Stimulated activated CD4-positive, alpha-beta T cell treated with anti-CD3 and anti-CD28 coated beads, TNF-alpha, amount 100 ng/mL, for 48 hours (primary cell): ENCODE measurements at places on chromosomes 2 and 18.
A peak's percentile ranks its signal among the peaks of the same experiment; 100 is the strongest.

DNA sequence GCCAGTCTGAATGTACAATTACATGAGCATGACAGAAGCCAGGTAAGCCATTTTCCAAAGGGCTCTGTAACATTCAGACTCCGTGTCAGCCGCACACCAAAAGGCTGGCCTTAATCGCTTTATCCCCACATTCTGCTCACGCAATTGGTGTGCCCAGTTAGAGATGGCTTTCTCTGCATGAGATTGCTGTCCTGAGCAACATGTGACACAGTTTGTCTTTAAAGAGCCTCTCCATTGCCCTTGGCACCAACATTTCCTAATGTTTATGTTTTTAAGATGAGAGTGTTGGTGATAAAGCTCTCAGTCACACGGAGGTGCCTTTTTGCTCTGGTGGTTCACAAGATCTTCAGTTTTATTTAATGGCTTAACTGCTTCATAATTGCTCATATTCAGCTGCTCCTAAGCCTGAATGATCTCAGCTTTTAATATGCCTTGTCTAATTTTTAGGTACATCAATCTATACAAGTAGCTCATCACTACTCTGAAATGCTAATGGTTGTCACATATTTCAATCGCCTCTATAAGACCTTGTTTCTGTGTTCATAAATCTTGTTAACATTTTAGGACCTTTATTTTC is 164.8 kb upstream of the ACVR2A start:
- no peak for DNase-seq

GRCh38 chr2:171404261-171404660 is 29.5 kb downstream of the METTL8 start:
- DNase-seq: no peak

DNA sequence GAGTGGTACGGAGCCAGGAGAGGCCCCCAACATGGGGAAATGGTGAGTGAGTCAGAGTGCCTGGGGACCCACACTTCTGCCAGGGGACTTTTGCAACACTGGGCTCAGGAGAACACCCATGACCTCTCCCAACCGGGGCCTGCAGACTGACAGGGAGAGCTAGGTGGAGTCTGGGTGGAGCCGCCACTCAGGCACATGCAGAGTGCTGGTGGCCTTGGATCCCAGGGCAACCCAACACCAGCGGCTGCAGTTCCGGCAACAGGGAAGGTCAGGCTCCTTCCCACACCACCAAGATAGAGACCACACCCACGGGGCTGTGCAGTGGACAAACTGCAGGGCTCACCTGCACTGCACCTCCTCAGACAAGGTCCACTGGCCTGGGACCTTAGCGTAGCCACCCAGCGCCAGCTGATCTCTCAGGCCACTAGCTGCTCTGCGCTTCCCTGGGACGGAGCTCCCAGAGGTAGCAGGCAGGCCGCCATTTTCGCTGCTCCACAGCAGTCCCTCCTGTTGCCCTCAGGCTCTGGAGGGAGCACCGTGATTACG is 99.0 kb downstream of the EFEMP1 start:
- no peak for DNase-seq

GRCh38 chr2:9179572-9180201 is 26.9 kb upstream of the ASAP2 start:
- DNase-seq: no peak

DNA sequence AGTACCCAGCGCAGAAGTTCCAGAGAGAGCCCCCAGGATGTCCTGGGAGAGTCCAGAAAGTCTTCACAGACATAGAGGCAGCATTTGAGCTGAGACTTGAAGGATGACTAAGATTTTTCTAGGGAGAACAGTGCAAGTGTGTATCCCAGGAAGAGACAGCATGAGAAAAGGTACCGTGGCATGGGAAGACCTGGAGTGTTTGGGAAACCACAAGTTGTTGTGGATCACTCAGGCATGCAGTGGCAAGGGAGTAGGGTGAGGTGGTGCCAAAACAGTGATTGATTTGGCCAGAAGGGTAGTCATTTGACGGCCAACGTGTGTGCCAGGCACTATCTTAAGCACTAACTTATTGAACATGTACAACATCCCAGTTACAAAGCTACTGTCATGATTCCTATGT is 24.5 kb upstream of the KCNK3 start:
- no peak for DNase-seq

DNA sequence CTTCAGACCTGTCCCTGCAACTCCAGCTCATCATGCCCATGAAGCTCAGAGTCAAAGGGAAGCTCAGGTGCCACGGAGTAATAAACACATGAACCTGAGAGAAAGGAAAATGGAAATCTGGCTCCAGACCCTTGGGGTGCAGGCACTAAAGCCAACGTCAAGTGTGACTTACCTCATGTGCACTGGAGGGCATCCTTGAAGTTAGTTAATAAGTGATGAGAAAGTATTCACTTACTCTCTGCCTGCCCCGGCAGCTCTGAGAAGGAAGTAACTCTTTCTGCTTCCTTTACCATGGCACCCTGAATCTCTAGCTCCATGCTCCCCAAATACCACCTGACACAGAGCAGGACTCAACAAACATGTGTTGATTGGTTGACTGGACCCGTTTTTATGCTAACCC is 21.4 kb upstream of the AGAP1 start:
- no peak for DNase-seq

DNA sequence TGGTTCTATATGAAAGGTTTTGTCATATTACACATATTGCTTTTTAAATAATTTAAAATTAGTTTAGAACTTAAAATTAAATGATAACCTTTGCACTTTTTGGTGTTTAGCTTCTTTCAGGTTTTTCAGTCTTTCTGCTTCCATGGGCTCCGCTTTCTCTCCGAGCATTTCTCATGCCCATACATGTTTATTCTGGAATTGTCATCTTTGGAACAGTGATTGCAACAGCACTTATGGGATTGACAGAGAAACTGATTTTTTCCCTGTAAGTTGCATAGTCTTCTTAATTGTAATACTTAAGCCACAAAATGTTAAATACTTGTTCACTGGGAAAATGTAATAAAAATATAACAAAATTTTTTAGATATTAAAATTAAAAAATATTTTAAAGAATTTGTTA is 31.0 kb downstream of the CYBRD1 start:
- DNase-seq: no peak

GRCh38 chr18:35646449-35646848 is 64.9 kb downstream of the GALNT1 start:
- DNase-seq: no peak

- no peak for DNase-seq
Observed at GRCh38 chr2:169485650-169486138, 6.4 kb downstream of the BBS5 start.

DNA sequence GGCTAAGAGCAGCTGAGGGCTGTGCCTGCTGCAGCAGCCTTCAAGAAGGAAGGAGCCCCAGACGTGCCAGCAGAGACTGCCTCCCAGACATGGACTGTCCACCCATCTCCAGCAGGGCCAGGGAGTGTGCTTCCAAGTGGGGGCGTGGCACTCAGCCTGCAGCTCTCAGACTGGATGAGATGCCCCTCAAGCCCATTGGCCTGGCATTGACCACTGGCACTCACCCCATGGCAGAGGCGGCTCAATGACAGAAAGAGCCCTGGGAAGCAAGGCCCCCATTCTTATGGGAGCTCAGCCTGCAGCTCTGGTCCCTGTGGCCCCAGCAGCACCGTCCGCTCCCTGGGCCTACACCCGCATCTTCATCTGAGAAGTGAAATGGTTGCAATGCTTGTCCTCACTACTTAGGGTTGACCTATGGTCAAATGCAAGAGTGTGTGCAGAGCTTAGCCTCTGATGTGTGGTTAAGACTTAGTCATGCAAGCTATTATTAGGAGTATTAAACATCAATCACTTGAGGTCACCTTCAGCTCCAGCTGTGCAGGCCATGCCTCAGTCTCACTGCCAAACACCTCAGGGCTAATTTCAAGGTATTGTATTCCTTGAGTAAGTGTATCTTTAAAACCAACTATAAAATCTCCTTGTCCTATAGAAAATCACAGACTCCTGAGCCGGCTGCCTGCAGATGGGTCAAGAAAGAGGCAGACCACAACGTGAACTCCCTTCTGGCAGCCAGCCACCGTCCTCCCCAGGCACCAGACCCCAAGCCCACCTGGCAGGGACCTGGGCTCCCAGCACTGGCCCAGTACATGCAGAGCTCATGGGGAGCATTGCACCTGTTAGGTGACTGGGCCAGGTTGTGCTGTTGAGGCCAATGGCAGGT is 194.8 kb downstream of the NDUFA10 start:
- no peak for DNase-seq

DNA sequence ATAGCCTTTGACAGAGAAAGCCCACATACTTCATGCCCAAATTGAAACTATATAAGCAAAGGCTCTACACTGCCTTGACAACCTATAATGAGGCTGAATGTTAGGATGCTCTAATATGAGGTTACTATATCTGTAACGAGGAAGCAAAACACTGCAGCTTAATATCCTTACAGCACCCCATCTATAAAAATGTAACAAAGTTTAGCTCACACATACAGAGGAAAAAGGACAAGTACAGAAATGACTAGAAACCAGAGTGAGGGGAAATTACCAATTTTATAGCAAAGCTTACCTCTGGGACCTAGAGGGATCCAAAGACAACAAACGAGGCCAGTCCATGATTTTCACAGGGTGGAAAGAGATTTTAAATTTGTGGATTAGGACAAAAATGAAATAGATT is 138.5 kb downstream of the COL4A4 start:
- no peak for DNase-seq

- DNase-seq: no peak
Observed at GRCh38 chr2:11674983-11675382, 5.0 kb upstream of the NTSR2 start.

GRCh38 chr18:24914171-24914525 is 437.8 kb downstream of the ZNF521 start:
- DNase-seq: no peak

- no peak for DNase-seq
Observed at GRCh38 chr18:59952283-59953007, 52.6 kb downstream of the PMAIP1 start.

GRCh38 chr2:197498937-197499593 is 575 bp downstream of the HSPD1 start:
- DNase-seq: peak; percentile 22

DNA sequence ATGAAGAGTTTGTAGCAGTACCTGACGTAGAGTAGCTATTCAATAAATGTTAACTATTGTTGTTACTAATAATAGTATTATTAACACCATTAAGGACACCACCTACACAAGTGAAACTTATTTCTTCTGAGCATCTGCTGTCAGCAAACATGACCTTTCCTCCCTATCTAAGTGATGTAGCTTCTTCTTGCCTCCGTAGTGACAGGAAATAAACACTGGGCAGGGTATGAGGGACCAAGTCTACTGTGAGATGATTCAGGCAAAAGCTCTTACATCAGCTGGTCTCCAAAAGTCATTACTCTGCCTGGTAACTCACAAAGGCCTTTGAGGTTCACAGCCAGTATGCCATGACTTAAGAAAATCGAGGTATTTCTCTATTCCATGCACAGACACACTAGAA is 750.5 kb downstream of the CPS1 start:
- no peak for DNase-seq

DNA sequence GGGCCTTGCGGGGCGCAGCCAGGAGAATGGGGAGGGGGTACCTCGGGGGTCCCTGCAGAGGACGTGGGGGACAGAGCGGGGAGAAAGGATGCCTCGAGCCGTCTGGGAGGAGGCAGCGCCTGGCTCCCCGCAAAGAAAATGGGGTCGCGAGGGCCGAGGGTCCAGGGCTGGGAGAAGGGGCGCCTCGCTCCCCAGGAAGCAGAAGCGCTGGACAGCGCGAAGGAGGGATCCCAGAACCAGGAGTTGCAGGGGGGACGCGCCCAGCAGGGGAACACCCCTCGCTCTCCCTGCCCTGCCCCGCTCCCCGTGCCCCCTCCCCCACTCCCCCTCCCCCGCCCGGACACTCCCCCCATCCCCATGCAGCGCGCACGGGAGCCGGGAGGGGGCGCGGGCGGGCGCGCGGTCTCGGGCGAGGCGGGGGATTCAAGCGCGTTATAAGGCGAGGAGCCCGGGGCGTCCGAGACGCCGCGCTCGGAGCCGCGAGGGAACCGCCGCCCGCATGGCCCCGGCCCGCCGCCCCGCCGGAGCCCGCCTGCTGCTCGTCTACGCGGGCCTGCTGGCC is at the start of gene ERFE:
TSS of gene ERFE (plus strand) at position 462 of the 562 bp plus-strand sequence. CDS start at position 500, 38 bp downstream.
- peak; percentile 38 for DNase-seq

- DNase-seq: no peak
Observed at GRCh38 chr2:144513388-144514101, 6.4 kb downstream of the ZEB2 start.

GRCh38 chr2:11920993-11921583 is 174.7 kb downstream of the LPIN1 start:
- DNase-seq: no peak

DNA sequence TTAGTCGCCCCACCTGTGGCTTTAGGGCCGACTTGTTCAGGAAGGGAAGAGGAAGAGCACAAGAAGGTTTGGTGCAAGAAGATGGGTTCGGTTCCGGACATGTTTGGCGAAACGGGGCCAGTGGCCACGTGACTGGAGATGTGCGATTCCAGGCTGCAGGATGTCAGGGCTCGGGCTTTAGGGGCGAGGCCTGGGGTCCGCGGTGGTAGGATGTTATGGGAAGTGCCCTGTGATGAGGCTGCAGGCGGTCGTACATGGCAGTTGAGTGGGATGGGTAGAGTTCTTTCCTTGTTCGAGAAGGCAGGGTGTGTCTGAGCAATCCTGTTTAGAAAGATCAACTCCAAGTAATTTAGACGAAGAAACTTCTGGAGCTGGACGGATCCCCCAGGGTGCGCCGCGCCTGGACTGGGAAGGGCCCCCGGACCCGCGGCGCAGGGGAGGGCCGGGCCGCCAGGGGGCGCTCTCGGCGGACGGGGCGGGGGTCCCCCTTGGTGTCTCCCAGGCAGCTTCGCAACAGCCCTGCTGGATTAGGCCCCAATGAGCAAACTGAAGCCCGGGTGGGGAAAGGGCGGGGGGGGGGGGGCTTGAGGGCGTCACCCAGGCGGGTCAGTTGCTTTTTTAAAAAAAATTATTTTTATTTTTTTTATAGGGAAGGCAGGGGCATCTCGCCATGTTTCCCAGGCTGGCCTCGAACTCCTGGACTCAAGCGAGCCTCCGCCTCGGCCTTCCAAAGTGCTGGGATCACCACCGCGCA is 17.2 kb upstream of the SDC1 start:
- no peak for DNase-seq

DNA sequence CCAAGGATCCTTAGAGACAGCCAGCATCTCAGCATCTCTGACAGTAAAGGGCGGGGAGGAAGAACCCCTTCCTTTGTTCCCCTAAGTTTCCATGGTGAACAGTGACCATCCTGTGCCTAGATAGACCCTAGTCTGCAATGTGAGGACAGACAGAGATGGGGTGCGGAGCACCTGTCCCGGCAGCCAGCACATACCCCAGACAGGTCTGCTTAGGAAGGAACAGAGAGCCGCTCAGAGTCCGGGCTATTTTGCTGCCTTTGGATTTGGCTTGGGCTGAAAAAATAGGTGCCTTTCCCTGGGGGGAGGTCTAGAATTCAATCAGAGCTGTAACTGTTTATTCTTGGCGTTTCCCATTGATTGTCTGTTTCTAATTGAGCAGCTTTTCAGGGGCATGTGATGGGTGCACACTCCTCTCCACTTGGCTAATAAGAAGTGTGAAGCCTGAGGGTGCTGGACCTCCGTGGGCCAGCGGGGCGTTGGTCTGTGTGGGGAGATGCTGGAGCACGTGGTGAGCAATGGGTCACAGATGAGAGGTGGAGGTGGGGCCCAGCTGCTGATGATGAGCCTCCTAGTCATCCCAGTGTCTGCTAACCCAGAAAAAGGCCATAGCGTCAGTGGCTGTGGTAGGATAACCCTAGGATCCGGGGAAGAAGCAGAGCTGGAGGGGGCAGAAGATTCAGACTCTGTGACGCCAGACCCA is 236.8 kb downstream of the SEPTIN10 start:
- no peak for DNase-seq
